Astrocyte of the spinal cord (primary cell): ENCODE measurements at places on chromosomes 13 and 19.

DNA sequence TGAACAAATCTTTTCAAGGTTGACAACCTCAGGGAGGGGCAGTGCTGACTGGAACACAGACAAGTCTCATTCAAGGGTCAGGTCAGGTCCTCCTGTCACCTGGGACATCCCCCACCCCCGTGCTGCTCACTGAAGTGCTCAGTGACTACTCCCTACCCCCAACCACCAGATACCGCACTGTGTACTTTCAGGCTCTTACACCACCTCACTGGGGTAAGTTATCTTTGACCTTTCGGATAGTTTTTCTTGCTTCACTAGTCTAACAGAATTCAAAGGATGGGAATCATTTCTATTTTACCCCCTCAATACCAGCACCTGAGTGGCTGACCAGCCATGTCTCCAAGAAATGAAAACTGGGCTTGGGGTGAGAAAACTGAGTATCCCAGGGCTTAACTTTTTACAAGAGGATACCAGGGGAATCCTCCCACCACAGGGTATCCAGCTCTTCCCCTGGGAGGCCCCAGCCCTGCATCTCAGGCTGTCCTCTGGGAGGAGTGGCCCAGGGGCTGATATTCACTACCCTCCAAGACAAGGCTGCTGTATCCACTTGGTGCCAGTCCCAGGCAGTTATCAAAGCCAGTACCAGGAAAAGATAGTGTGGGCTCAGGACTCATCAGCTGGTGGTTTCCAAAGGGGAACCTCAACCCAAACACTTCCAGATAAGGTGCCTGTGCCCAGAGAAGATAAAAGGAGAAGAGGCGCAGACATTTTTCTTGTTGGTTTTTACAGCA, 2.1 kb downstream of the ZNF563 start:
- DNase-seq = no peak

- no peak for DNase-seq
Measured at GRCh38 chr13:46682707-46683106, 114.3 kb downstream of the ESD start.

GRCh38 chr13:46116653-46117502, 12.0 kb upstream of the CPB2 start:
- DNase-seq = no peak

- DNase-seq = no peak
Measured at GRCh38 chr19:10712045-10712444, 5.8 kb upstream of the DNM2 start.

DNA sequence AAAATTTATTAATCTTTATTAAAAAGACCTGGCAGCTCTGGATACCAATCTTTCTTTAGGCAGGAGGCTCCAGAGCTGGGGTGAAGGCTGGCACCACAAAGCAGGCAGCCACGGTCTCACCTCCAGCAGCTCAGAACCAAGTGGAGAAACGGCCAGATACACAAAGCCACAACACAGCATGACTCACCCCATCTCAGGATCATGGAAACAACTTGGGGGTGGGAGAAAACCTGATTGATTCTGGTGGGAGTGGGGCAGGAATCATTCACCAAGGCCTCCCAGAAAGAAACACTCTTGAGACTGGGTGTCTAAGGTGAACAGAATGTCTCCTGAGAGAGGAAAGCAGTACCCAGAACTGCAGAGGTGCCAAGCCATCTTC, 64.2 kb downstream of the CRYL1 start:
- peak; percentile 67 for DNase-seq

DNA sequence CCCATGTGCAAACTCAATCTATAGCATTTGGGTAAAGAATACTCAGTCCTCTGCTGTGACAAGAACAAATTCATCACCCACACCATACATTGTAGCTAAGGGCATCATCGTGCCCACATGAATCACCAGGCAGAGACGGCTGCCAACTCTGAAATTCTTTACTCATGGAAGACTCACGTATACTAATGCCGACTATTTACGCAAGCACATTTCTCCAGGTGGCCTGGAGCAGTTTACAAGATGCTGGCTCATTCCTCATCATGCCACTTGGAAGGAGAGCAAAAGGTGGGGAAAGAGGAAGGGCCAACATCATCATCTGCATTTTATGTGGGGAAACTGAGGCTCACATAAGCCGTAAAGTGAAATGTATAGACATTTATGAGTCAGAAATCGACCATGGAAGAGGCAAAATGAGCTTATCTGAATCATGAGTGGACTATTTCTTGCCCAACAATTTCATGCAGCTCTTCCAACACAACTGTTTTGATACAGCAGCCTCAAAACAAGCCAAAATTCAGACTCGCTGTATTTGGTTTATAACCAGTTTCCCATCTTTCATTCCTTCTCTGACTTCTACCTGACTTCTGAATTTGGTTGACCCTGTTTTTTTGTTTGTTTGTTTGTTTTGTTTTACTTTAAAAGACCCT, 213.9 kb upstream of the SERP2 start:
- DNase-seq = peak; percentile 35
